Left forelimb (tissue), 1 donor: ENCODE measurements at places on chromosomes 1 and 21.

- no peak for DNase-seq
These were observed 3.6 kb upstream of the SCMH1 start for GRCh38 chr1:41245659-41246058.

DNA sequence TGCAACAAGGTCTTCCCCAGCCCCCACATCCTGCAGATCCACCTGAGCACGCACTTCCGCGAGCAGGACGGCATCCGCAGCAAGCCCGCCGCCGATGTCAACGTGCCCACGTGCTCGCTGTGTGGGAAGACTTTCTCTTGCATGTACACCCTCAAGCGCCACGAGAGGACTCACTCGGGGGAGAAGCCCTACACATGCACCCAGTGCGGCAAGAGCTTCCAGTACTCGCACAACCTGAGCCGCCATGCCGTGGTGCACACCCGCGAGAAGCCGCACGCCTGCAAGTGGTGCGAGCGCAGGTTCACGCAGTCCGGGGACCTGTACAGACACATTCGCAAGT lies 3.8 kb downstream of the ZBTB18 start:
- no peak for DNase-seq

DNA sequence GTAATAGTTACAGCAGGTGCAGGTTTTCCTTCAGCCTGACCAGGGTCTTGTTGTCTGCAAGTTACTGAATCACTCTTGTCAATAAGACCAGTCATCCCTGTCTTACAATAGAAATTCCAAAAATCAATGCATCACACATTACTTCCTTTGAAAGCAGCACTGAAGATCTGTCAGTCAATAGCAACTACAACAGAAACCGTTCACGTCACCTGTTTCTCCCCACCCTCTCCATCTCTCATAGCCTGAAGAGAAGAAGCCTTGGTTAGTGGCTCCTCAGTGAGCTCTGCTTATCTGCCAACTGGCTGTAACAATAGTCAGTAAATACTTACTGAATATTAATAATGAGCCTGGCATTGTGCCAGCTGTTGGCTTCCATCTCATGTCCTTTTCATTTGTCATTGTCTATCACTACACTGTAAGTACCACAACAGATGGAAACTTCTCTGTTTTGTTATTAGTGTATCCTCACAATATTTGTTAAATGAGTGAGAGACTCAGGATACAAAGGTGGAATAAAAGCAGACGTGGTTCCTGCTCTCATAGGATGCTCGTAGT lies 195.2 kb downstream of the S1PR1 start:
- no peak for DNase-seq

GRCh38 chr1:209805341-209805781 lies 581 bp downstream of the IRF6 start:
- no peak for DNase-seq

DNA sequence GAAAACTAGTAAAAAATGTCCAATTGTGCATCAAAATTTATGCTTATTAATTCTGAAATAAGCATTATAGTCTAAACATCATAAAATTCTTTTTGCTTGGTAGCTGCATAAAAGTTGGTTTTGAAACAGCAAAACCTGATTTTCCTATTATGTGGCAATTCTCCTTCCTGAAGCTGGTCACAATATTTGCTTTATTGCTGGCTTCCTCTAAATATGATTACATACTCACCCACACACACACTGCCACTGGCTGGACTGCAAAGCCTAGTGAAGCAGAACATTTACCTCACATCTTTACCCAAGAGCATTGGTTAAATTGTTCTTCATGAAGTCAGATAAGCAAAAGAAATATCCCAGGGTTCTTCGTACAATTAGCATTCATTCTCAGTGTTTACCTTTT lies 103.0 kb downstream of the NR5A2 start:
- DNase-seq, result no peak

DNA sequence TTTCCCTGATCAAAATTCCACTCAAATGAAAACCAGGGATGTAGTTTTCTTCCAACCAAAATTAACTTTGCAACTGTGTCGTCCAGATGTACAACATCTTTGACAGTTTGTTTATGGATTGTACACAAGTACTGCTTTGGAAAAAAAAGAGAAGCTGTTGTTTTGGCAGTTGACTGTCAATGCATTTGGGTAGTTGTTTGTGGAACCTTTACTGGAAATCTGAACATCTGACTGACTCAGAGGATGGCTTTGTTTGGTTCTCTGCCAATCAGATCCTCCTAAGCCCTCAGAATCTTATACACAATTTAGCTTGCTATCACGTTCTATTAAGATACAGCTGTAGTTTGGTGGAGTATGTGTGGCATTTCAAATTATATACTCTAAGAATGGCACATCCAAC lies 195.0 kb downstream of the KCNK2 start:
- no peak for DNase-seq

- no peak for DNase-seq
These were observed 117.7 kb upstream of the SLC44A3 start for GRCh38 chr1:94702442-94702815.

GRCh38 chr1:230216896-230217295 lies 149.9 kb downstream of the GALNT2 start:
- no peak for DNase-seq

DNA sequence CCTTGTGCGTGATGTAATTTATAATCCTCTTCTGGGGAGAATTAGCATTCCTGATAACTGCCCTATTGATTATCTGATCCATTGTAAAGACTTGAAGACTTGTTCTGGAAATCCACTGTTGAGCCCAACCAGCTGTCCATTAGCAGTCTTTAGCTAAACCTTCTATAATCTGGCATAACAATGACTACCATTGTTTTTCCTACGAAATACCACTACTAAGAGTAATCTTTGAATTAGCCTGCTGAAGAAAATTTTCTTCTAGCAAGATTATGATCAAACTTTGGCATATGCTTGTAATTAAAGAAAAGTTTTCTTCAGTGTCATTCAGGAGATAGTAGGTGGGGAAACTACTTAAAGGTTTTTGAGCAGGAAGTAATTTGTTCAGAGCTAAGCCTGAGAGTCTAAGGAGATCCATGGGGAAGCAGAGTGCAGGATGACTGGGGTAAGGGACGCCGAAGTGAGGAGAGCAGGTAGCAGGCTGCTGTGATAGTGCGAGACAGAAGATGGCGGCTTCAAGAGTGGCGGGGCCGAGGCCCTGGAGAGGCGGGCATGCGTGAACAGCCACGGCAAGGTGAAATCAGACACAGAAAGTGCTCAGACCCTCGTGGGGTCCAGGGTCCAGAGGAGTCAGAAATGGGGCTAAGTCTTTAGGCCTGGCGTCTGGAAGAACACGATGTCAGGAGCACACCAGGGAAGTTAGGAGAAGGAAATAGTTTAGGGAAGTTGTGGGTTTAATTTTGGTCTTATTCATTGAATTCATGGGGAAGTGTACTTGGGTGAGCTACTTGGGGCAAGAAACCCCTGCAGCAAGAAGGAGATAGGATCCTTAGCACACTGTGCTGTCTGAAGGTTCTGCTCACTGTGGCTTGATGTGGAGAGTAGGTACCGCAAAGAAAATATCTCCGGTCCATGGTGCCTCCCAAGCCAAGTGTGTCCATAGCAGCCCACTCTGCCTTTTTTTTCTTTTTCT lies 112.6 kb upstream of the ADAR start:
- DNase-seq, result no peak

DNA sequence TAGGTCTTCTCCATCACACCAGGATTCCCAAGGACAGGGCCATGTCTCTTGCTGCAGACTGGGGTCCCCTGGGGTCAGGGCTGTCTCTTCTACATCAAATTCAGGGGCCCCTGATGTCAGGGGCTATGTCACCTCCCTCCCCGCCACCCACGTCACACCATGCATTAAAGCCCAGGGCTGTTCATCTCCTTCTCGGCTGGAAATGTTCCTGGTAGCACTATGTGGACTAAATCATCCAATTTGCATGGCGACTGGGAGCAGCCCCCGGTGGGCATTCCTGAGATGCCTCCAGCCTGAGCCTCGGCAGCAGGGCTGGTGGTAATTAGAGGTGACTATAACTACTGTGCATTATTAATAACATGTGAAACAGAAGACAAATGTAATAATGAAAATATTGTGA lies 151.7 kb upstream of the HMGB4 start:
- no peak for DNase-seq
